Neural progenitor cell (in vitro differentiated cells): ENCODE measurements at places on chromosomes 12 and 14.

- H3K36me3 ChIP-seq, result no peaks in the 10 kb centered on the region
- H3K27me3 ChIP-seq, result no peaks in the 10 kb centered on the region
- no peaks in the 10 kb centered on the region for H3K4me1 ChIP-seq
- no peak overlapping the region for H3K27ac ChIP-seq
- no peak overlapping the region for H3K4me3 ChIP-seq
Measured at GRCh38 chr12:13073173-13073572, 29.0 kb downstream of the FAM234B start.

DNA sequence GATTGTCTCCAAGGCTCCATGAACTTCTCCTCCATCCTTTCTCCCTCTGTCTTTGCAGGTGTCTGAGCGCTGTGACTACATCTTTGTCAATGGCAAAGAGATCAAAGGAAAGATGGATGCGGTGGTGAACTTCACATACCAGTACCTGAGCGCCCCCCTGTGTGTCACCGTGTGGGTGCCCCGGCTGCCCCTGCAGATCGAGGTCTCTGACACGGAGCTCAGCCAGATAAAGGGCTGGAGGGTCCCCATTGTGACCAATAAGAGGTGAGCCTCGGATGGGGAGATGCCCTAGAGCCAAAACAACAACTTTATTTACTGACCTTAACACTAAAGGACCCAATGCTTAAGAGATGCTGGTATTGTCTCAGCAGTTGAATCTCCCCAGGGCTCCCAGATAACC is 130.0 kb downstream of the SLC15A4 start:
- H3K4me3 ChIP-seq, result no peak overlapping the region
- no peak for DNase-seq
- H3K27ac ChIP-seq, result no peak overlapping the region
- H3K36me3 ChIP-seq, result no peaks in the 10 kb centered on the region

DNA sequence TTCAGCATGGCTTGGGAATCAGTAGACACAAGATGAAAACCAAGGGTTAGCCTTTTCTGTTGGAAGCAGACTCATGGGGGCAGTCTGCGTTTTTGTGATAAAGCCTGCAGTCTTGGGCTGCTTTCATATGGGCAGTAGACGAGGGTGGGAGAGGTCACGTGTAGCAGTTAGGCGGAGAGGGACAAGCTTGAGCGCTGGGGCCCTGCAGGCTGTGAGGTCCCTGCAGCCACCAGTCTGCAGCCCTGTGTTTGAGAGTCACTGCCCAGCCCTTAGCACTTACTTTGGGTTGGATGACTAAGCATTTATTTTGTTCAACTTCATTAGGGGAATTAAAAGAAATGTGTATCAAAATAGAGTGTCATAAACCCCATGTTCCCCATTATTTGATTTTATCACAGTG is 37.2 kb downstream of the EP400 start:
- H3K4me1 ChIP-seq, result peaks cover 50% of the 10 kb centered on the region
- DNase-seq, result no peak
- no peak overlapping the region for H3K4me3 ChIP-seq
- peaks cover 5% of the 10 kb centered on the region for H3K36me3 ChIP-seq
- peak overlapping the region; percentile 39 for H3K27ac ChIP-seq

- H3K27me3 ChIP-seq, result no peaks in the 10 kb centered on the region
- DNase-seq, result no peak
- no peak overlapping the region for H3K27ac ChIP-seq
- peaks cover 3% of the 10 kb centered on the region for H3K4me1 ChIP-seq
Measured at GRCh38 chr14:76208340-76208739, 56.6 kb downstream of the GPATCH2L start.
